ENCODE measurements at places on chromosomes 12 and 14.

GRCh38 chr12:94305130-94305957 is 154.3 kb downstream of the CEP83 start:
- DNase-seq, result no peak

- no peak for DNase-seq
Observed at GRCh38 chr14:54105898-54106297, 149.3 kb upstream of the BMP4 start.

DNA sequence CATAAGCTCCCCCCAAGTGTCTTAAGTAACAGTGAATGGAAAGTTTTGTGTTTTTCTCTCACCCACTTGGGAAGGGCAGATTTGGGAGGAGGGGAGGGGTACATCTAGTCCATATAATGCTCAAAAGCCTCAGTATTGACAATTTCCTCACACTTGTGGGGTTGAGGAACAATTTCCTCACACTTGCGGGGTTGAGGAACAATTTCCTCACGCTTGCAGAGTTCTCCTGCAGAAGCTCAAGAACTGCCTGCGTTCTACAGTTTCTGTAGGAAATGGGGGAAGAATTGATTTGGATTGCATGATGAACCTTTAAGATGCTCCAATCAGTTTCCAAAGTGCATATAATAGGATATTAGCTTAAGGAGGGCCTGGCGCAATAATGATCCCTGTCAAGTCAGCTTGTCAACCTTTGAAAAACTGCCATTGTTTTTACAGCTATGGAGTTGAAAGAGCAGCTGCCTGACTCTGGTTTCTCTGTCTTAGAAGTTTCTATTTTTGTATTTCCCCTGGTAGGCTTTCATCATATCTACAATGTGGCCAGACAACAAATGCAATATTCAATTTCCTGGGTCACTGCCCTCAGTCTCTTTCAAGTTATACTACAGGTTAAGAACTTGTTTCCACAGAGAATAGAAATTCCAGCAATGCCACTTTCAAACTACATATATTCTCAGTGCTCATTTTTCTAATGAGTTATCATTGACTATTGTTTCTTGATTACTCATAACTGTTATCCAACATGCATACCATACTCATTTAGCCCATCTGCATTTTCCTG is 66.5 kb downstream of the PLEKHG7 start:
- no peak for DNase-seq

DNA sequence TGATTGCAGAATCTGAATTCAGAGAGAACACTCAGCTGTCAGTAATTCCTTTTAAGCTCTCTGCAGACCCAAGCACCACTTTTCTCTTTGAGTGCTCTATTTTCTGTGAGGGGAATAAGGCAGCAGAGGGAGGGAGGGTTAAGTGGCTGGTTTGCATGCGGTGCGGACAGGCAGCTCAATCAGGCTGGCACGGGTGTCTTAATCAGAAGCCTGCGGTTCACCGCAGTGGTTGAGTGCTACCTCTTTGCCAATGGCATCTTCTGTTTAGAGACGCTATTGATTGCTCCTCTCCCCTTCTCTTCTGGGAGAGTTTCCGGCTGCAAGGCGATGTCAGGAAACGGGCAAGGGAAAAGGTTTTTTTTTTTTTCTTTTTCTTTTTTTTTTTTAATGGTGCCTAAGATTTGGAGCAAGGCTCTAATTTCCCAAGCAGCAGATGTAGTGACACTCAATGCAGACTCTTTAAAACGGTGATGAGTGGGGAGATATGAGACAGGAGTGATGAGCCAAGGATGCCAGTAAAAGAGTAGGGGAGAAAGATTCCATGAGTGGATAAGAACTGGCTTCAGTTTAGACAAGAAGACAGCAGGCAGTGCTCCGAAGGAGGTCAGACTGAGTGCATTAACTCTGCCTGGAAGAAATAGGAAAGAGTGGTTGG is 533.7 kb upstream of the SEL1L start:
- DNase-seq, result no peak

DNA sequence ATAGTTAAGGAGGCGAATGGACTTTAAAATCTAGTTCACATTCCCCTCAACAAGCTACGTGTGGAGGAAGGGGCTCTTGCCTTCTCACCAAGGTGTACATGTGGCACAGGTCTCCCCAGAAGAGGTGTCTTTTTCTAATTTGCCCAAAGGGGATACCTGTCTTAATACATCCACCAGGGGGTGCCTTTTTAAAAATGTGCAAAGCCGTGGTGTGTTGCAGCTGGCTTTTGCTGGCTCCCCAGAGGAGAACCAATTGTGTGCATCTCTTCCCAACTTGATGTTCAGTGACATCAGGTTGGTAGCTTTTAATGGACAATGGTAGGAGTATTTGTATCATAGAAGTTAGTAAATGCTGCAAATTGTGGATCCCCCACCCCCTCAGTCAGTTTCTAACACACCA is 33.8 kb downstream of the CREBL2 start:
- peak; percentile 74 for DNase-seq

DNA sequence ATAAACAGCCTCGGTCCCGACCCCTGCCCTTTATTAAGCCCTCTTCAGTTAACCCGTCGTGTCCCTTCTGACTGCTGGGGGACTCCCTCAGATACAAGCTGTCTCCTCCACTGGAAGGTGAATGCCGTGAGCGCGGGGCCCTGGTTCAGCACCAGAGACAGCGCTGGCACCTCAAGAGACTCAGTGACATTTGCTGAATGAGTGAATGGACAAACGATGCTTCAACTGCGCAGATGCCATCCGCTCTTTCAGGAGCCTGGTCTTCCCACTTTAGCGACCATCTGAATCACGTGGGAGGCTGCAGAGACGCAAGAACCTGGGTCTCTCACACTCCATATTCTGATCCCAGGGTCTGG is 92.6 kb upstream of the SFSWAP start:
- DNase-seq, result no peak

DNA sequence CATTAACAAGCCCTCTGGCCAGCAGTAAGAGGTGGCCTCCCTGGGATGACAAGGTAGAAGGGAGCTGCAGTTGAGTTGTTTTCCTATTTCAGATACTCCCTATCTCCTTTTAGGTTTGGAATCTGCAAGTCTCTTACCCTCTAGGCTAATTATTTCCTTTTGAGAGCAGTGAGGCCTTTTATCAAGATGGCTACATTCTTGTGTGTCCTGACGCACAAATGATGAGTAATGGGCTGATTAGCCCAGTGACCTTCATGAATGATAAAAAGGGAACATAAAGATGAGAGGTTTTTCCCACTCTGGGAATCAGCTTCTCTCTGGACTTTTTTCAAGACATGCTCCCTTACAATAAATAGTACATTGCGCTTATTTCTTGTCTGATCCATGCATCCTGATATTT is 22.9 kb downstream of the DYRK2 start:
- DNase-seq, result no peak

- DNase-seq, result no peak
Observed at GRCh38 chr14:90499121-90499520, 102.3 kb downstream of the CALM1 start.

DNA sequence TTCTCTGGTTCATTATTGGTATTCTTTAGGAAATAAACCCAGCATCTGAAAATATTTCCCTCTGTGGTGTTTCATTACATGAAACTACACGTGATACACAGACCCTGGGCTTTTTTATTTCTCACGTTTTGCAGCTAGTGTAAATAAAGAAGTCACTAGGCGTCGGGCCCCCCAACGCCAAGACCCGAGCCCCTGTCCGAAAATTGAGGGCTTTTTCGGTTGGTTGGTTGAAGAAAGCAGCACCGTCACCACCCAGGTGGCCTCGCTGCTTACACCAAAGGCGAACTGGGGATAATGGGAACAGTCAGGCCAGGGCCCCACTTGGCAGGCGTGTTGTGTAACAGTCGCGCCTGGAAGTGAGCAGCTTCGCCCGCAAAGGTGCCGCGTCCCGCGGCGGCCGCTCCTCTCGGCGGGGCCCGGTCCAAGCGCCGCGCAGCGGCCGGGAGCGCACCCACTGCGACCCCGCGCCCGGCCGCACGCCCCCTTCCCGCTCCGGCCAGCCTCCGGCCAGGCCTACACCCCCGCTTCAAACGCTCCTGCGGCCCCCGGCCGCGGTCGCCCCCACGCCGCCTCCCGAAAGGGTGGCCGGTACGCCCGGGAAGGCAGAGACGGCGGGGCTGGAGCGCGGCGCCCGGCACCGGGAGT is 1.2 kb downstream of the DUSP16 start:
- no peak for DNase-seq

DNA sequence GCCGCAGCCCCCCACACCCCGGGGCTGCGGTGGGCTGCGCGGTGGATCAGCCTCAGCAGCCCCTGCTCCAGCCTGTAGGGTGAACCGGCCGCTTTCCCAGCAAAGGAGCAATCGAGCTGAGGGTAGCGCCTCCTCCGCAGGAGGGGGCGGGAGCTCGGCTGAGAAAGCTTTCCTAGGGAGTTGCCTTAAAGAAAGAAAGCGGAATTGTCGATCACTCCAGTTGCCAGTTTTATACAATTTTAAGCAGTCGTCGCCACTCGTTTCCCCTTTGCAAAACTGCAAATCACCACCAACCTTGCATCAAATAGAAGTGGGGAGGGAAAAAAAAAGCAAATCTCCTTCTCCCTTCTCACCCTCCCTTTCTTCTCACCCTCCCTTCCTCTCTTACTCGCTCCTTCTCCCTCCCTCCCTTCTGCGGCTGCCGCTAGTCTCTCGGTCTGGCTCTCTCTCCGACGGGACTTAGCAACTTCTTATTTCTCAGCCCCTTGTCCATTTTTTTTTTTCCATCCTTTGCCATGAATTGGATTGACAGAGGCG is at the start of gene PDE3A:
Gene PDE3A, plus strand, starts transcription at position 424 of the 537 bp plus-strand sequence. CDS start 748 bp downstream, outside the sequence.
- DNase-seq, result no peak

- DNase-seq, result peak; percentile 73
Observed at GRCh38 chr12:64404470-64405256, 471 bp downstream of the XPOT start.

- DNase-seq, result no peak
Observed at GRCh38 chr14:94700336-94700735, 69.6 kb downstream of the GSC start.

DNA sequence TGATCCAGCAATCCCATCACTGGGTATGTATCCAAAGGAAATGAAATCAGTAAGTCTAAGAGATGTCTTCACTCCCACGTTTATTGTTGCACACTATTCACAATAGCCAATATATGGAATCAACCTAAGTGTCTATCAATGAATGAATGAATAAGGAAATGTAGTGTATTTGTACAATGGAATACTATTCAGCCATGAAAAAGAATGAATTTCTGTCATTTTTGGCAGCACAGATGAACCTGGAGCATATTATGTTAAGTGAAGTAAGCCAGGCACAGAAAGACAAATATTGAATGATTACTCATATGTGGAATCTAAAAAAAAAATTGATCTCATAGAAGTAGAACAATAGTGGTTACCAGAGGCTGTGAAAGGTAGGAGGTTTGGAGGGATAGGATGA is 30.6 kb upstream of the RFX4 start:
- no peak for DNase-seq

DNA sequence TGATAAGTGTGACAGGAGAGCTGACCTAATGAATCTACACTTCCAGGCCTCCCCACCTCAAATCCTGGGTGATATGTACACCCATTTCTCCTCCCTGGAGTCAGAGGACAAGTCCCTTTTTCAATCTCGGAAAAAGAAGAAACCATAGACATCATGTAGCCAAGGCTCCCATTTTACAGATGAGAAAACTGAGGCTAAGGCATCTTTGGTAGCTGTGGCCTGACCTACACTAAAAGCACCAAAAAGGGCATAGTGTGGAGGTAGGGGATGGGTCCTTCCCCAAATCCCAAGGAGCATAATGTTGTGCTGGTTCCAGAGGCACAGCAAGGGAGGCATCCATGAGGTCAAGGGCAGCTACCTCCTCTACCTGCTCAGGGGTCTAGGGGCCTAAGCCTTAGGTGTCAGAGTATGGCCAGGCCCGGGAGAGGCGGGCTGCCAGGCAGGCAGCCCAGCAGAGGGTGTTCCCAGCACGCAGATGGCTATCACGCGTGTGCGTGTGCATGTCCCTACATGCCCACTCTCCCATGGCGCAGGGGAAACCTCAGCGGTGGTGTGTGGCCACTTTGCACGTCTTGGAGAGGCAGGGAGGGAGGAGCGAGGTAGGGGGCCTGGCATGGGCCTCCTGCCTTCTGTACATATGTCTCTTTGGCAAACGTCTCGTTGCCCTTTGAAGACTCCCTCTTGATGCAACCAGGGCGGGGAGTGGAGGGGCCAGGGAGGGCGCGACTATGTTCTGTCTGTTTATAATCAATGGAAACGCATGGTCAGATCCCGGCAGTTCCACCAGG is 2.5 kb downstream of the PGF start:
- peak; percentile 22 for DNase-seq

DNA sequence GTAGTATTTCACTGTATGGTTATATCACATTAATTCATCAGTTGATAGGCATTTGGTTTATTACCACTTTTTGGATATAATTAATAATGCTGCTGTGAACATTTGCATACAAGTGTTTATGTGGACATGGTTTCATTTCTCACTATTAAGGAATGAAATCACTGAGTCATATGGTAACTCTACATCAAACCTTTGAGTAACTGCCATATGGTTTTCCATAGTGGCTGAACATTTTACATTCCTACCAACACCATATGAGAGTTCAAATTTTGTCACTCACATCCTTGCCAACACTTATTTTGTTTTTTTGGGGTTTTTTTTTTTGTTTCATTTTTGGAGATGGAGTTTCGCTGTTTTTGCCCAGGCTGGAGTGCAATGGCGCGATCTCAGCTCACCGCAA is 30.2 kb upstream of the EAPP start:
- no peak for DNase-seq

GRCh38 chr12:106672314-106673025 is 89.7 kb downstream of the RFX4 start:
- no peak for DNase-seq

DNA sequence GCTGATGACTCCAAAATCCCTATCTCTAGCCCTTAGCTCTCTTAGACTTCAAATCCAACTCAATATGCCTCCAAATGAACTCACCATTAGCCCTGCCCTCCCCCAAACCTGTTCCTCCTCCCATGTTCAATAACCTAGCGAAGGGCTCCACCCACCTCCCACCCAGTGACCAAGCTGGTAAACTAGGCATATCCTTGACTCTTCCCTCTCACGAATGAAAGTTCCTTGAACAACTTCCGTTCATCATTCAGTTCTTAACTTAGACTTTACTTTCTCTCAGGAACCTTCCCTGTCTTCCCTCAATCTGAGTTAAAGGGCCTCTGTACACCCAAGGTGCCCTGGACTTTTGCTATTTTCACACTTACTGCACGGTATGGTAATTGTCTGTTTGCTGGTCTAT is 1.9 kb upstream of the KLHDC1 start:
- no peak for DNase-seq

DNA sequence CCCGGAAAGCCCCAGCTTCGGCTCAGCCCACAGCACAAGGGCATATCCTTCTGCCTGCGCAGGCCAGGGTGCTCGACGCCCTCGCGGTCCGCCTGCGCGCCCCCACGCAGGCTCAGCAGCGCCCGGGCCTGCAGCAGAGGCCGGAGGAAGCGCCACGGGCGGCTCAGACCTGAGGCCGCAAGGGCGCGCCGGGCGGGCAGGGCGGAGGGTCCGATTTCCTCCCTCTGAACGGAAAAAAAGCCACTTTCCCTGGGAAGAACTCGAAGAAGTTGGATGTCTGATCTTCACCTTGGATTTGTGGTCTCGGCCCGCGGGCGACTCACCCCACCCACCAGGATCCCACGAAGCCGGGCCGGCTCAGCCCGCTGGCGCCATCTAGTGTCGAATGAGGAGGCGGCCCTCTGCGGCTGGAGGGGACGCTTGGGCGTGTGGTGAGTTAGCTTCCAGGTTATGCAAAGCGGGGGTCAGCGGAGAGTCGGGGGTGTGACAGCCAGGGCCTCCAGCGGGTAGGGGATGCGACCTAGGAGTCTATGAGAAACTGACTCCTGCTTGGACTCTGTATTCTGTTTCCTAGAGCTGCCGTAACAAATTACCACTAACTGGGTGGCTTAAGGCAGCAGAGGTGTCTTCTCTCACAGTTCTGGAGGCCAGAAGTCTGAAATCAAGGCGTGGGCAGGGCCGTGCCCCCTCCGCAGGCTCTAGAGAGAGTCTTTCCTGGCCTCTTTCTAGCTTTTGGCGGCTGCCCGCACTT is 40.0 kb upstream of the SRSF5 start:
- peak; percentile 84 for DNase-seq
